NCI-H1930 (cell line): ENCODE measurements at places on chromosomes 1 and 21.

GRCh38 chr1:184734980-184735379 is 19.7 kb downstream of the EDEM3 start:
- DNase-seq, result no peak

DNA sequence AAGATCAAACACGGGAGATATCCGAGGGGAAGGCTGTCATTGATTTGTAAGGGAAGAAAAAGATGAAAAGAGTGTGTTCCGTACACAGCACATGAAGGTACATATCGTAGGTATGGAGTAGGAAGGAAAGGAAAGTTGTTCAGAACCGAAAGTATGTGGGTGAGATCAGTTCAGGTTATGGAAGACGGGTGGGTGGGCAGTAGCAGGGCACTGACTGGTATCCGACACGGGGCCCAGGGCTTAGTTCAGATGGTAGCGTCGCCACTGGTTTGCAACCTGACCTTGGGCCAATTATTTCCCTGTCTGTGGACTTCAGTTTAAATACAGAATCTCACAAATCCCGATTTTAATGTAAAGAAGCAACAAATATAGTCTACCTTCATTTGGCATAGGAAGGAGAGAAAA is 27.8 kb upstream of the A3GALT2 start:
- DNase-seq, result no peak

DNA sequence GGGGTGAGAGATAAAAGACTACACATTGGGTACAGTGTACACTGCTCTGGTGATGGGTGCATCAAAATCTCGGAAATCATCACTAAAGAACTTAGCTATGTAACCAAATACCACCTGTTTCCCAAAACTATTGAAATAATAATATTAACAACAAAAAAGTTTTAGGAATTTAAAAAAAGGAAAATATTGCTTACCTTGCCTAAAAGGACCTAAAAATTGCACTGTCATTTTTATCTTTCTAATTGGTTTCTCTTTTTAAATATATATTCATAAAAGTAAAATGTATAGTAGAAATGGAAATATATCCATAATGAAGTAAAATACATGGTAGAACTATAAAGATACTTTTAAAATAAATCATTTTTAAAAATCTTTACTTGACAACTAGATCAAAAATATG is 719.3 kb upstream of the RGS18 start:
- DNase-seq, result no peak

- DNase-seq, result no peak
Measured at GRCh38 chr1:52602856-52603600, 857 bp downstream of the GPX7 start.

- no peak for DNase-seq
Measured at GRCh38 chr1:63665824-63666223, 72.6 kb downstream of the PGM1 start.

DNA sequence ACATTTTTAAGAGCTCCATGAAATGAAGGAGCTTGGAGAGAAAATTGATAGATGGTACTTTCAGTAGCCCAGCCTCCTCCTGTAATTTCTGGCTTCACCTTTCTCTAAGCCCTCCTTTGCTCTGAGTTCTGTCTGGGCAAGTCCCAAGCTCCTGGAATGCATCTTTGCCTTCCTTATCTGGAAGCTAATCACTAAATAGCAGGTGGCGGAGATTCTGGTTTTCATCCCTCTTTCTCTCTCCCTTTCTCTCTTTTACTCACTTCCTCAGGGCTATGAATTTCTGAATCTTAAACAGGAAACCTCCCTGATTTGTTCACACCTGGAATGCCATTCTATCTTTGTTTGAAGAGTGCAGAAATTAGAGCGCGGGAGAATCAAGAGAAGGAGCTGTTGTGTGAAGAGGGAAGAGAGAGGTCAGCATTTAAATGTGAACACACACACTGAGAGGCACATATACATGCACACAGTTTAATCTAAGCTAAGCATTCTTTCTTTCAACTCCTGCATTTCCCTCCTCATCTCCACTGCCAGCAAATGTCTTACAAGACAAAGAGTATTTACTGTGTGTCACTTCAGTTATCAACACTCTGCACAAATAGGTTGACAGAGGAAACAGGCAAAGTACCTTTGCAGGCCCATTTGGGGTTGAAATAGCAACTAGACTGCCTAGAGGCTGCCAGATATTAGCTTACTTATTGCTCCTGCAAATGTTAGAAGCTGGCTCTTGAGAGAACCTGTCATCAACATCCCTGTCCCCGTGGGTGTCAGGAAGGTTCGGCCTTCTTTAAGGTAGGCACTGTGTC is 199.4 kb upstream of the CAMK1G start:
- no peak for DNase-seq

GRCh38 chr1:224777180-224777579 is 152.3 kb upstream of the DNAH14 start:
- DNase-seq, result no peak

- DNase-seq, result no peak
Measured at GRCh38 chr1:147824001-147824400, 63.6 kb upstream of the GJA5 start.

- no peak for DNase-seq
Measured at GRCh38 chr1:37989361-37989930, 376 bp downstream of the SF3A3 start.

- no peak for DNase-seq
Measured at GRCh38 chr21:42779431-42779861, 99.9 kb downstream of the WDR4 start.

- DNase-seq, result no peak
Measured at GRCh38 chr1:234597894-234598293, 12.1 kb downstream of the IRF2BP2 start.

DNA sequence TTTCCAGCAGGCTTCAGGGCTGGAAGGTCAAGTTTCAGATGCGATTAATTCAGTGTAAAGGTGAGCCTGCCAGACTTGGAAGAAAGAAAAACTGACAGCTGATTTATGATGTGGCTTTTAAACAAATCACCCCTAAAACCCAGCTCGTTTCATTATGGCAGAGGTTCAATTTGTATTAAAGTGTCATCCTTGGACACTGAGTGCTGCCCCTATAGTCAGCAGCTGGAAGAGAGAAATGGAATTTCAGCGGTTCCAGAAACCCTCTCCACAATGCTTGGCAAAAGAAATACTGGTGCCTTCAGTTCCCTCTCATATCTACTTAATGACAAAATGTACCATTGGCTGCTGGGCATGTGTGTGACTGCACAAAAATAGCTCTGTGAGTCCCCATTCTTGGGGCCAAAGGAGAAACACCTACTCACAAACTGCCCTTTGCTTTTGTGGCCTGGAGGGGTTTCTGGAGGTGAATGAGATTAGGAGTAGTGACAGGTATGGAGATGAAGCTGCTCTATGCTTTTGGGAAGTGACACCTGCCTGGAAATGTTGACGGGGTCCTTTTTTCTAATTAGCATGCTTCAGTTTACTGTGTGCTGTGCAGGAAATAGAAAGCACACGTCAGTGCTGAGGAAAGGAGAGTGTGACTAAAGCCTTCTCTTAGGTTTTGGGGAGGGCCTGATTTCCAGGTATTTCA is 95.1 kb upstream of the TSPAN2 start:
- DNase-seq, result no peak
